Cortex of kidney (tissue), 1 donor: ENCODE measurements at places on chromosomes 7 and 10.

DNA sequence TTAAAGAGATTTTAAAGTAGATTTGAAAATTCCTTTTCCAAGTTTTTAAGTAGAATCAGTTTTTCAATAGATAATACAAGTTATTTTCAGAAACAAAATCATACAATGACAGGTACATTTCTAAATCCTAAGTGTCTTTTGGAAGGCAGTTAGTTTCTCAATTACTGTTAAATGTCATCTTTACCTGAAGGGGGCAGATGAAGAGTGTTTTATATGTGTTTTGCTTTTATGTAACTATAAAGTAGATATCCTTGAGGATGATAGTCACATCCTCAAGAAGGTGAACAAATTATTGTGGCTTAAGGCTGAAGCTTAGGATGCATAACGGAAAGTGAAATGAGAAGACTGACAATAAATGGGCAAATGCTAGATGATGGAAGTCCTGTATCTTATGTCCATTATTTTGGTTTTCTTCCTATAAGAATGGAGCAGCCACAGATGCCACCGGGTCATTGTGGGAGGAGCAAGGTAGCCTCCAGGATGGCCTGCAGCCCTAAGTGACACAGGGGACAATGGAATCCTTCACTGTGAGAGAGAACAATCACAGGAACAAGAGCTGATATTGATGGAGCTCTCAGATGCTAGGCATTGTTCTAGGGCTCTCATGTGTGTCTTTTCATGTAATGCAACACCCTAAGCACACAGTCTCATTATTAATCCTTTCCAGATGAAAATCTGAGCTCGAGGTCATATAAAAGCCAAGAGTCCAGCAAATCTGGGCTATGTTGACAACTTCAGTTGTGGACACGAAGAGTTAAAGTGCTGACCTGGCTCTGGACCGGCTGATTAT lies 14.1 kb upstream of the MKX start:
- DNase-seq = no peak

DNA sequence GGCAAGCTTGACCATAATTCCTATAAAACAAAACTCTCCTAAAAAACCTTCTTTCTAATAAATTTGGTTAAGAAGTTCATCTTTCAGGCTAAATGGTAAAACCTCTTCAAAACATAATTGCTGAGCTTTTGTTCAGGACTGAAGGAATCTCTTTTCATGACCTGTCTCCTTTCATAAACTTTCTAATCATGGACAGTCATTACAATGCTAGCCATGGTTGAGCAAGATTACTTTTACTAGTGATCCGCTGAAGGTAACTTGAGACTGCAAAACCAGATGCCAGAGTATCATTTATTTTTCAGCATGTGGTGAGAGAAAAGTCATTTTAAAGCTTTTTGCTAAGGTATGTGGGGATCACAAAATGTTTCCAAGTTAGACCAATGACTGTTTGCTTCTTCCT lies 186.4 kb upstream of the RHOBTB1 start:
- DNase-seq = no peak

DNA sequence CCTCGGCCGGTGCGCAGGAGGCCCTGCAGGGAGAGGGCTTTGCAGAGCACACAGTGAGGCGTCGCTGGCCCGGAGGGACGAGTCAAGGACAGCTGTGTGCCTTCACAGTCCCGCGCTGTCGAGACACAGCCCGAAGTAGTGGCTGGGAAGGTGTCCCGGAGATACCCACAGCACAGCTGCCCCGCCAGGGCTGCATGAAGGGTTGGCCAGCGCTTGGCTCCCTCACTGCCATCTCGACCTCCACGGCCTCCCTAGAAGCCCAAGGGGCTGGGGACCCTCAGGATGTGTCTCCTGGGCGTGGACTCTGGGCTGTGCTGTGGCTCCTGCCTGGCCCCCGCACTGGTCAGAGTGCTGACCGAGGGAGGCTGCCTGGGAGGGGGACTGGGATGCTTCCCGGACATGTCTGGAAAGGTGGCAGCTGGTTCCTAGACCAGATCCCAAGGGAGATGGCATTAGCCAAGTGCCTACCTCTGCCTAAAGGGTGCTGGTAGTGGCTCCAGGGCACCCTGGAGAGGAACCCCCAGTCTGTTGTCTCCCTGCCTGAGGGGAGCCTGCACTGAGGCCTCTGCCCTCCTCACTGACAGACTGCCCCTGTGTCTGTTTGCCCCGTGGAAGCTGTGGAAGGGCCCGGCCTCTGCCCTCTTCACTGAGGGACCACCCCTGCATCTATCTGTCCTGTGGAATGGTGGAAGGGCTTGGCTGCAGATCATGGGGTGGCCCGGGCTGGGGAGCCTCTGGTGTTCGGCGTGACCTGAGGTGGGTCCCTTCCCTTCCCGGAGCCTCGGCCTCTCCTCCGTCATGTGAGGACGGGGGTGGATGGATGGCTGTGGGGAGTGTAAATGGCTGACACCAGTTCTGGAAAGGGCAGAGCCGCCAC lies 5.8 kb downstream of the ELFN1 start:
- DNase-seq = no peak

GRCh38 chr7:84277628-84278224 lies 83.1 kb upstream of the SEMA3A start:
- DNase-seq = no peak

- no peak for DNase-seq
Measured at GRCh38 chr7:74320645-74321221, 31.5 kb downstream of the CLIP2 start.

DNA sequence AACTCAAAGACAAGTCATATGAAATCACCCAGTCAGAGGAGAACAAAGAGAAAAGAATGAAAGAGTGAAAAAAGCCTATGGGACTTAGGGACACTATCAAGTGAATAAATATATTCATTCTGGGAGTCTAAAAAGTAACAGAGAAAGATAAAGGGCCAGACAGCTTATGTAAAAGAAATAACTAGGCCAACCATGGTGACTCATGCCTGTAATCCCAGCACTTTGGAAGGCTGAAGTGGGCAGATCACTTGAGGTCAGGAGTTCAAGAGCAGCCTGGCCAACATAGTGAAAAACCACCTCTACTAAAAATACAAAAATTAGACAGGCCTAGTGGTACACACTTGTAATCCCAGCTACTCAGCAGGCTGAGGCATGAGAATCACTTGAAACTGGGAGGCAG lies 154.7 kb upstream of the TMEM106B start:
- DNase-seq = no peak

DNA sequence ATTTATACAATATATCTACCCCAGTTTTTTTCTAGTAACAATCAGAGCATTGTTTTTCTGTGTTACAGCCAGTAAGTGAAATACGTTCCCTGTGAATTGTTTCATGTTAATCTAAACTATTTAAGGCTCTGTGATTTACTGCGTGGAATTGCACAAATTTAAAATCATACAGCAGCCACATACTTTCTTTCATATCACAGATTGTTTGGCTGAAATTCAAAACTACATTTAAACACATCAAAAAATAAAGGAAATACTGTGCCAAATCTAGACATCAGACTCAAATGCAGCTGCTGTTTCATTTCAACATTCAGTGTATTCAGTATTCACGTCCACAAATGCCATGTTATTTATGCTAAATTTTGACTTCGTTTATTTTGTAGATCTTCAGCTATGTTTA lies 242.6 kb upstream of the HGF start:
- DNase-seq = no peak

- DNase-seq = no peak
Measured at GRCh38 chr10:105834261-105835059, 1193.4 kb downstream of the SORCS3 start.

DNA sequence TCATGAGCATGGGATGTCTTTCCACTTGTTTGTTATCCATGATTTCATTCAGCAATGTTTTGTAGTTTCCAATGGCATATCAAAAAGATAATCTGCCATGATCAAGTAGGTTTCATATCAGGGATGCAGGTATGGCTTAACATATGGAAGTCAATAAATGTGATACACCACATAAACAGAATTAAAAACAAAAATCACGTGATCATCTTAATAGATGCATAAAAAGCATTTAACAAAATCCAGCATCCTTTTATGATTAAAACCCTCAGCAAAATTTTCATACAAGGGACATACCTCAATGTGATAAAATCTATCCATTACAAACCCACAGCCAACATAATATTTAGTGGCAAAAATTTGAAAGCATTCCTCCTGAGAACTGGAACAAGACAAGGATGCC lies 90.3 kb downstream of the ZNF37A start:
- DNase-seq = no peak

DNA sequence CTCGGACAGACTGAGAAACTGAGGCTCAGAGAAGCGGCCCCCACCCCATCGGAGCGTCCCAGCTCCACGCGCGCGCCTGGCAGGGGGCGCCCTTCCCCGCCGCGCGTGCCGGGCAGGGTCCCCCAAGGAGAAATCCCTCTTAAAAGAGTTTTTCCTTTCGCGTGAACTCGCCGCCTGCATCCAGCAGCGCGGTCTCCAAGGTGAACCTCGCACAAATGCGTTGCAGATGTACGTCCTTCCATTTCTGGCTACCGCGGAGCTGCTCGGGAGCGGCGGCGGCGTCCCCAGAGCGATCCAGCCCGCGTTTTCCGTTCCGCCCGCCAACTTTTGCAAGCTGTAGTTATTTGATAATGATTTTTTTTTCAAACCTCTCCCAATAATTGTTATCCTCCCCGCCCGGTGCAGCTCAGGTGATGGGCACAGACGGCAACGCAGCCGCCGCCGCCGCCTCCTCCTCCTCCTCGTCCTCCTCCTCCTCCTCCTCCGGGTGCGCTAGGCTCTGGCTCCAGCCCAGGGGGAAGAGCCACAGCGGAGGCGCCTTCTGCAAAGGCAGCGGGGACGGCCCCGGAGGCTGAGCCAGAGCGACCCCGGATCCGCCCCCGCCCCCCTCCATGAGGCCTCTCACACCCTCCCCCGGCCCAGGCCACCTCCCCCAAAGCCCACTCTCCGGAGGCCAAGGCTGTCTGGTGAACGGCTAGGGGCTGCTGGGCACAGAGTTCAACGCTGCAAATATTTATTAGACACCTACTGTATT lies 74.0 kb upstream of the CUX1 start:
- DNase-seq = no peak

- DNase-seq = no peak
Measured at GRCh38 chr10:113899952-113900598, 45.6 kb downstream of the NHLRC2 start.

DNA sequence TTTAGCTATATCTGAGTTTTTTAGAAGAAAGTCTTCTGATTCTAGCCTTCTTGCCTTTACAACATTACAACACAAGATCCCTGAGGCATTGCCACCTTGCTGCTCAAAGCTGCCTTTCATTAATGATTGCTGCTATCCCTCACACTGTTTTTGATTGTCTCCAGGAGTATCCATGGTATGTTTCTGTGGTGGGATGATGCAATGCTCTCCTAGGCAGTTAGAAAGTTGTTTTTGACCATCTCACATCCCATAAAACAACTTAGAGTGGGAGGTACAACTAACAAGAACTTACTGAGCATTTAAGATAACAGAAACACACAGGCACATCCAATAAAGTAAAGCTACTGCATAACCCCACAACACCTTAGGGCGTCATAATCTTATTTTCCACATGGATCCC lies 1156.0 kb upstream of the LRRTM3 start:
- no peak for DNase-seq

GRCh38 chr10:18683427-18683826 lies 24.2 kb downstream of the ARL5B start:
- no peak for DNase-seq

- no peak for DNase-seq
Measured at GRCh38 chr7:41891950-41892349, 189.1 kb upstream of the INHBA start.

- no peak for DNase-seq
Measured at GRCh38 chr10:123759501-123760031, 93.4 kb downstream of the GPR26 start.

GRCh38 chr7:557558-557881 lies 37.9 kb upstream of the PDGFA start:
- DNase-seq = no peak

DNA sequence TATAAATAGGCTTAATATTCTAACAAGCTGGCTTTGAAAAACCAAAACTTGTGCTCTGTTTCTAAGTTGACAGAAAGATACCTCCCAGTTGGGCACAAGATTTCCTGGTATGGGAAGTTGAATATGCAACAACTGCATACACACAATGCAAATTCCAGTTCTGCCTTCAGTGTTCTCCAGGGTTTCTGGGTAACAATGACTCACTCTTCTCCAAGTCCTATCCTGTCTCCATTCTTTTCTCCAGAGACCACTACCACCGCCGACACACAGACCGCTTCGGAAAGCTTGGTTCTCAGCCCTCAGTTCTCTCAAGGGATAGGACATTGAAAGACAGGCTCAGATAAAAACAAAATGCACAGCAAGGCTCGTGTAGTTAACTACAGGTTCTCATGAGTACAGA lies 12.2 kb downstream of the PDE1C start:
- no peak for DNase-seq

- DNase-seq = no peak
Measured at GRCh38 chr7:80124526-80125264, 9.9 kb upstream of the GNAI1 start.

DNA sequence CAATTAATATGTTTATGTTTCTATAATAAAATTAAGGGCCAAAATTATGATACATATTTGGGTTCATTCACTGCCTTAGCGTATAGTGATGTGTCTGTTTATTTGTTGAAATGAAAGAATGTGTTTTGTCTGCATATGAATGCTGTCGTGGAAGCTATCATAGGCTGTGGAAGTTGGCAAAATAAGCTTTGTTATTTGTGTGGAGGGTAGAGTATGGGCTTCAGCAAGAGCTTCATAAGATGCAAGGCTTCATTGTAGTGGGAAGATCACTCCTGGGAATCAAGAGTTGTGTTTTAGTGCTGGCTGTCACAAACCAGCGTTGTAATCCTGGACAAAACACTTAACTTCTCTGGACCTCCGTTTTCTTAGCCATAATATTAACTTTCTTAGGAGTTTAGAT lies 2.5 kb downstream of the SLK start:
- no peak for DNase-seq

- no peak for DNase-seq
Measured at GRCh38 chr10:116753759-116754158, 11.4 kb upstream of the HSPA12A start.

DNA sequence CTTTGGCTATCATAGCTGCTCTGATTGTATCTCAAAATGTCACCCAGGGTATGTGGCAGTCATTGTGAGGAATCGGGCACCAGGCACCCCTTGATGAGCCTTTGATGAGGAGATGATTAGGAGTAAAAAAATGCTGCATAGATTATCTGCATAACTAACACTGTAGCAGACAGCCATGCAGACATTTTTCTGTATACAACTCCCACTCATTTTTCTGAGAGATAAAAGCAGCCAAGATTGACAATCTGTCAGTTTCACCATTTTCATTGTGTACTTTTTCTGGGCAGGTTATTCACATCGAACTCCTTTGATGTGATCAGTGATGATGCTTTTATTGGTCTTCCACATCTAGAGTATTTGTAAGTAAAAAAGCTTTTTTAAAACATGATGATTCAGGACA lies 19.4 kb downstream of the LGI1 start:
- no peak for DNase-seq
